ENCODE measurements at places on chromosomes 1 and 21. TPM values are rescaled to one million over a fixed set of nuclear protein-coding genes. Genes with fewer than 3 reads are reported as not detected.

GRCh38 chr1:198272492-198272891, 115.7 kb downstream of the NEK7 start:
- DNase-seq: no peak

ERG gene
- polyA plus RNA-seq: not detected

GRCh38 chr1:41509270-41509671, 24.8 kb upstream of the EDN2 start:
- no peak for DNase-seq

- no peak for DNase-seq
These were observed 522.6 kb upstream of the PLXNA2 start for GRCh38 chr1:208766832-208767231.

DNA sequence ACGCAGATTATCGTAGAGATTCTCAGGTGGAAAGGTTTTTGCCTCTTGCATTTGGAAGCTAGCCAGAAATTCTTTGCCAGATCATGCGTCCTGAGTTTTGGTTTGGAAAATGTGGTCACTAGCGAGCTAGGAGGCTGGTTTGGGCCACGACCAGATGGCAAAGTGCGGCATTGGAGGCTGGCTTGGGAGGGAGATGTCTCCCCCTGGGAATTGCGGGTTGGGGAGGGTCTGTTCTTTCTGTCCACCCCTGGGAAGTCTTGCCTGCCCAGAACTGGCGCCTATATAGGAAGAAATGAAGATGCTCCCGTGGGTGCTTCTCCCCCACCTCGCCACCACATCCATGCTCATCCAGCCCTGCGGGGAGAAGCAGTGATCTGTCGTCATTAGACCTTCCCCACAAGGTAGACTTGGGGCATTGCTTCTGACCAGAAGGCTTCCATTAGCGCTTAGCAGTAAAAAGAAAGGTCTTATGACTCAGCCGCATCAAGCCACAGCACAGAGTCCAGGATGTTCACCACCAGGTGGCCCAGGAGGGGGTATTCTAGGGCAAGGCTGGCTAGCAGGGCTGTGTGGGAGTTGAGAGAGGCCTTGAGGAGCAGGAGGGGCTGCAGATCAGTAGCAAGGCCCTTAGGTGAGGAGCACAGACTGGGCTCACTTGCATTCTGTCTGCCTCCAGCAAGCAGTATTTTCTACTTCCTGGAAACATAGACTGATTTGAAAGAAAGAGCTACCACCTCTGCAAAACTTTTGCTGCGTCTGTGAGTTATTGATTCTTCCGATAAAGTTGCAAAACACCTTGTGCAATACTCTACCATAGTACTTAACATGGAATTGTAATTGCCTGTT, 1.5 kb upstream of the PTP4A2 start:
- peak; percentile 65 for DNase-seq

GRCh38 chr1:156958247-156958714, 37.8 kb downstream of the LRRC71 start:
- DNase-seq: no peak

All from AG04450 (cell line).